T-cell (primary cell): ENCODE measurements at places on chromosomes 2 and 18.

DNA sequence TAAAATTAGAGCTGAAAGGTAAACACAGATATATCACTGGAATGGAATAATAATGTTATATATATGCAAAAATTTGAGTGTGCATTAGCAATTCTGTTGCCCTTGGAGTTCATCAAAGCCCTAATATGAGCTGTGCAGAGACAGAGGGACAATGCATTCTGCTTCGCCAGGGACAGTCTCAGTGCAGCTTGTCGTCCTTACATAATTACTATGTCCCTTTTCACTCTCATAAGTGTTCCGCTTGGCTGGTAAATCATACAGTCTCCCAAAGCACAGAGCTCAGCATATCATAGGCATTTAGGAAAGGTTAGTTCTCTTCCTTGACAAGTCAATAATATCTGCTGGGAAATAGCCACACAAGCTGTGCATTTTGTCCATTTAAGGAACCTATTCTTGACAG is 30.7 kb downstream of the MAPK4 start:
- no peak for DNase-seq

DNA sequence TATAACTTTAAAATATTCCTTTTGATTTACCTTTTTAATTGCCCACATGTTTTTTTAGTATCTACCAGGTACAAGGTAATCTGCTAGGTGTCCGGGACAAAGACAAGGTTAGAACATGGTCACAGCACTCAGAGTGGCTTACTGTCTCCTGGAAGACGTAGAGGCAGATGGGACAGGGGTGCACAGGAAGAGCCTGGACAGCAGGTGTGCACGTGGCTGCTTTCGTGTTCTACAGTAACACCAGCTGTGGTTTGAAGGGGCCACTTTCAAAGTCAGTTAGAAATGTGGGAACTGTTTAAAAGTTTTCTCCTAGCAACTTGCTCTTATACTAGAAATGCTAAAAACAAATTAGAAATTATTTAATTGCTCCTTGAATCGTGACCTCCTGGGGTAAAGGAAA is 102.9 kb upstream of the ALPP start:
- no peak for DNase-seq

- DNase-seq, result no peak
Measured at GRCh38 chr18:5420906-5421305, 122.9 kb downstream of the EPB41L3 start.

GRCh38 chr2:27958711-27959378 is 68.3 kb downstream of the BABAM2 start:
- DNase-seq, result no peak

- no peak for DNase-seq
Measured at GRCh38 chr2:136080114-136080513, 37.8 kb downstream of the CXCR4 start.

GRCh38 chr2:121483021-121483420 is 47.7 kb upstream of the RNU4ATAC start:
- no peak for DNase-seq

GRCh38 chr2:197838036-197838435 is 33.6 kb downstream of the PLCL1 start:
- no peak for DNase-seq

- DNase-seq, result no peak
Measured at GRCh38 chr2:100742277-100743254, 77.4 kb upstream of the NPAS2 start.

DNA sequence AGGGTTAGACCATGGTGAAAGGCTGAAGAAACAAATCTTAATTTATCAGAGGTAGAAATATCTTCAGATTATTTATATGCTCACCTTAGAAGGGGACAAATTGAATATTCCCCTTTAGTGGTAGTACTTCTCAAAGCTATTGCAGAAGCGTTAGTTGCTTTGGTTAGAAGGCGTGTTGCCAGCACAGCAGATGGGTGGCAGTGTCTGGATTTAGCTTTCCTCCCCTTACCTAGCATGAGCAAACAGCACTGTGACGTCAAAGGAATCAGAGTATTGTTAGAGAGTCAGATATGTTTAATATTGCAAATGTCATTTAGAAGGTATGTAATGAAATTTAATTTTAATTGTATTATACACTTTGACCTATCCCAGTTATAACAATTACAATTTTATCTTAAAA is 27.2 kb upstream of the GALR1 start:
- no peak for DNase-seq

GRCh38 chr2:174744111-174744510 is 20.2 kb downstream of the CHRNA1 start:
- DNase-seq, result no peak

GRCh38 chr2:240765007-240765406 is 55.0 kb downstream of the KIF1A start:
- no peak for DNase-seq

GRCh38 chr18:61965311-61965710 is 72.5 kb upstream of the RNF152 start:
- no peak for DNase-seq

- no peak for DNase-seq
Measured at GRCh38 chr2:230762317-230762896, 49.8 kb downstream of the CAB39 start.

- DNase-seq, result no peak
Measured at GRCh38 chr2:37543999-37544557, 127.4 kb downstream of the CDC42EP3 start.

DNA sequence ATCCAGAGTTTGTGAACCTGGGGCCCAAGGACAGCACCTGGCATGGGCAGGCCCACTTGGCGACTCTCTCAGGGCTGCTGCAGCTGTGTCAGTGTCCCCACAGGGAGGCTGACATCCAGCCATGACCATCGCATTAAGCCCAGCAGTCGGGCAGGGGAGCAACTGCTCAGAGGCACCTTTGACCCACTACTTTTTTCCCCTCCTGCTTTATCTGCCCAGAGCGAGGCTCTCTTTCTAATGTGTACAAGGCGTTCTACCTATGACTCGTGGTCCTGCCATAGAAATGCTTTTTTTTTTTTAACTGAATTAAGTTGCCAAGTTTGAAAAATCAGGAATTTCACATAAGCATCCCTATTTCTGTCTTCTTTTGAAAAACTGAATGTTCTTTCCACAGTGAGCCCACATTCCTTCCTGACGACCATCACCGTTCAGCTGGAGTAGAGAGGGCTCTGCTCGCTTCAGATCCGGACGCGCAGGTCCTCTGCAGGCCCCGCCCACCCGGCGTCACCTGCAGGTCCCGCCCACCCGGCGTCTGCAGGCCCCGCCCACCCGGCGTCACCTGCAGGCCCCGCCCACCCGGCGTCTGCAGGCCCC is 403 bp upstream of the CLUL1 start:
- DNase-seq, result no peak

DNA sequence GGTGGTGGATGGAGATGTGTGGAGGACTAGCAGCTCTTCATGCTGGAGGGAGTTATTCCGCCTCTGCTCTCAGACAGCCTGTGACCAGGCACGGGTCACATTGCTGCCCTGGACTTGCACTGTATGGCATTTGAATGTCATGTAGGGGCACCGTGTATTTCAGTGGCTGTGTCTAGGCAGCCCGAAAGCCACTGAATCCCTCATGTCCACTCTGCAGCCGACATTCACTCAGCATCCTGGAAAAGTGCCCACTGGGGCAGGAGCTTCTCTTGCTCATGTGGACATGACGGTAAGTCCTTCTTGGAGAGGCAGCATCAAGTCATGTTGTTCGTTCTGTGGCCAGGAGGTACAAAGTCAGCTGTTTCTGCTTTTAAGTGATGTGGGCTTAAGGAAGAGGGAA is 127.9 kb downstream of the SH3RF3 start:
- DNase-seq, result no peak

DNA sequence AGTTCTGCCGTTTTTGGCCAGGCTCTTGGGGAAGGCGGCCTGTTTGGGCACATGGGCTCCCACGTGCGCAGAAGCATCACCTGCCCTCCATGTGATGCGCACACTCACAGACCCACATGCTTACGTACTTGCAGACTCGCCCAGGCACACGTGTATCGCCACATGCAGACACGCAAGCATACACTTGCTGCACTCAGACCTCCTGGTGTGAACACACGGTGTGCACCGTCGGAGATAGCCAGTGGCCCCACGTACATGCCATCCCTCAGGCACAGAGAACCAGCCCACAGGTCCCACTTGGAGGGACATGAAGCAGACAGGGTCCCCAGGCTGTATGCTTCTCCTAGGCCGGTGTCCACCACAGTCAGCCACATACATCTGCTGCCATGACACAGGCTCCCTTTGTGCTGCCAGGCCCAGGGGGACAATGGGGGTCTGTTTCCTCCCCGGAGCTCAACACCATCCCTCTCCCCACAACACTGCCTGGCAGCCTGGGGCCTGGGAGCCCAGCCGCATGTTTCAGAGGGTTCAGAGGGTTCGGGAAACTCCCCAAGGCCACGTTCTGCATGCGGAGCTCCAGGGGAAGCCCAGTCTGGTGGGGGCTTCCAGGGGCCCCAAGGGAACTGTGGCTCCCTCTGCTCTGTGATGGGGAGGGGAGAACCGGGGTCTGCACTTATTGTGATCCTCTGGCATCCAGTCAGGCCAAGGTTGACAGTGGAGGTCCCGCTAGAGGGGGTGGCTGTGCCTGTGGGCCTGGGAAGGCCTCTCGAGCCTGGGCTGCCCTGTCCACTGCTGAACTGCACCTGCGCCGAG is 208.1 kb upstream of the HAAO start:
- DNase-seq, result no peak

DNA sequence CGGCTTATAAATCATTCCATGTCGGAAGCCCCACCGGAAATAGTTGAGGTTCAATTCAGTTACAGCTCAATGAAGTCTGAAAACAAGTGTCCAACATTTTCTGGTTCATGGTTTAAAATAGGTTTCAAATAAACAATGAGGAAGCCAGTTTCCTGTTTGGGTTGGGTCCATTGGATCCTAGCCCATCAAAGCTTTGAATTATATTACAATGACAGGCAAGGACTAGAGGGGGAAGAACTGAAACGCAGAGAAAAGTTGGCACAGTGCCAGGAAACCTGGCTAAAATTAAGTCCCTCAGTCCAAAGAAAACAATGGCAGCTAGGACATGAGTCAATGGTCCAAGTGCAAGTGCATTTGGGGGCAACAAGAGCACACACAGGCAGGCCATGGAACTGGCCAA is 32.0 kb downstream of the SLC14A1 start:
- DNase-seq, result no peak

GRCh38 chr2:6860296-6860695 is 5.4 kb downstream of the CMPK2 start:
- no peak for DNase-seq

- DNase-seq, result no peak
Measured at GRCh38 chr18:78192054-78192453, 787.6 kb upstream of the SALL3 start.

DNA sequence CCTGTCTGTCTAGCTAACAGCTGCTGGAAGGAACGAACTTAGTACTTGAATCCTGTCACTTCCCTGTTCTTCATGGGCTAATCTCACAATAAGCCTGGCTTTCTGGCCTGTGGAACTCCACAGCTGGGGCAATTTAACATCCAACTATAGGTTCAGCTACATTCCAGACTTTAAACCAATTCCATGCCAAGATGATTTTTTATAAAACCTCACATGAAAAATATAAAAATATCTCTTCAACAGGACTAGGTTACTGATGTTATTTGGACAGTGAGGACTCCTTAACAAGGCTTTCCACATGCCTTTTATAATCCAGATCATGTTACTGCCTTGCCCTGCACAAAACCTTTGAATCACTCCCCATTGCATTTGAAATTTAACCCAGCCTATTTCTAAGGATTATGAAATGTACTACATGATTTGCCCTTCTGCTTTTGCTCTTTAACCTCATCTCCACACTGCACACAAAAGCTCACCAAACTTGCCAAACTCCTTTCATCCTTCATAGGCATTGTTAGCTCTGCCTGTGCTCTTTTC is 863.2 kb upstream of the CHAC2 start:
- DNase-seq, result no peak

DNA sequence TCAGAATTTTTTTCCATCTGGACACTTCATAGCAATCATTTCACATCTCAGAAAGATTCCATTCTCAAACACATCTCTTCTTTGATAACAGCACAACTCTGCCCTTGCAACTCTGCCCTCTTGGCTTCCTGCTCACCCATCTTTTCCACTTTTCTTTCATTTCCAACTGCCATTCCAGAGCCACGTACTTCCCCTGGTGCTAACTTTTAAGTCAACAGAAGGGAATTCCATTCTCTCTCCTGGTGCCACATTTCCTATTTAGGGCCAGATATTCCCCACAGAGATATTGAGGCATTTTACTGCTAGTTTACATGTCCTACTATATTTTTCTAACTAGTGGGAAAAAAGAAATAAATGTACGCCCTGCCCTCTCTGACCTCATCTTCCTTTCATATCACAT is 590.2 kb downstream of the ARHGAP15 start:
- no peak for DNase-seq

GRCh38 chr2:14306268-14306861 is 326.2 kb upstream of the LRATD1 start:
- DNase-seq, result no peak

DNA sequence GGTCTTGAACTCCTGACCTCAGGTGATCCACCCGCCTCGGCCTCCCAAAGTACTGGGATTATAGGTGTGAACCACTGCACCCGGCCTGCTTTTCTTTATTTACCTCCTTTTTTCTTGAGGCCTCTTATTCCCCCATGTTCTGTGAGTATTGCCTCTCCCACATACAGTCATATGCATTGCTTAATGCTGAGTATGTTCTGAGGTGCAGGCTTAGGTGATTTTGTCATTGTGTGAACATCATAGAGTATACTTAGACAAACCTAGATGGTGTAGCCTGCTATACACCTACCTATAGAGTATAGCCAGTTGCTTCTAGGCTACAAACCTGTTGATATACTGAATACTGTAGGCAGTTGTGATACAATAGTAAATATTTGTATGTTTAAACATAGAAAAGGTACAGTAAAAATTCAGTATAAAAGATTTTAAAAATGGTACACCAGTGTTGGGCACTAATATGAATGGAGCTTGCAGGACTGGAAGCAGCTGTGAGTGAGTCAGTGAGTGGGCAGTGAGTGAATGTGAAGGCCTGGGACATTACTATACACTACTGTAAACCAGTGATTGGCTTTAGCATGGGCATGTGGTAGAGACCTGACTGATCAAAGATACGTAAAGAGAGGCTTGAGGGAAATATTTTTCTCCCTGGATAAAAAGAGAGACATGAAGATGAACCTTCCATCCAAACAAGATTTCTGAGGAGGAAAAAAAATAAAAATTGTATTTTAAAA is 17.6 kb downstream of the SLC39A10 start:
- no peak for DNase-seq

GRCh38 chr2:192657362-192657761 is 462.6 kb upstream of the TMEFF2 start:
- no peak for DNase-seq

DNA sequence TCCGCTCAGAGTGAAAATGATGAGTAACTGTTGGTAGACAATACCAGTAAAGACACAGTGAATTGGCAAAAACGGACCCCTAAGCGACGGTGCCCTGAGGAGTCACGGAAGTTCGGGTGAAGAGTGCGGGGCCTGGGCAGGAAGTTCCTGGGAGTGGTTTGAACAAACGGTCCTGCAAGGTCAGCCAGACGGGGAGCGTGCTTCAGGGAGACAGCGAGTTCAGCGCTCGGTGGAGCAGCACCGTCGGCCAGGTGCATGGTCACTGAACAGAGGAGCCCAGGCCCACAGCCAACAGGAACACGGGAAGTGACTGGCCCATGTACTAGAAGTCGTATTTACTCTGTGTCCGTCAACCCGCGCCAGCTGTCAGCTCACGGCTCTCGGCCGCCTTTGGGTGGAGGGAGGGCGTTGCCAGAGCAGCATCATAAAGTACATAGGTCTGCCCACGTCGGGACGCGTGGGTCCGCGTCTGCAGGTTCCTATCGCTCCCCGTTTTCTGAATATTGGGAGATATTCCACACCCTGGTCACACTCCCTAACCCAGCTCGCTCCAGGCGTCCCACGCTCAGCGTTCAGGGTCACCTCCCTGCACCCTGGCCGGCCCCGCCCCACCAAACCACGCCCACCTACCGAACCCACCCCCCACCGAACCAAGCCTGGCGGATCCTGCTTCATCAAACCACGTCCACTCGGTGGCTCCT is 75.6 kb upstream of the UXS1 start:
- peak; percentile 32 for DNase-seq
